ENCODE measurements at places on chromosomes 16 and 17. TPM values are rescaled to one million over a fixed set of nuclear protein-coding genes. Genes with fewer than 3 reads are reported as not detected.

The SLC9A5 gene
- 1.7 TPM for total RNA-seq

The FKBP10 gene
- total RNA-seq: 98.5 TPM

The KCNJ2 gene
- total RNA-seq: 0.08 TPM

The TMIGD1 gene
- not detected for total RNA-seq

The DNAH3 gene
- total RNA-seq: 0.14 TPM

The SNN gene
- 14.5 TPM for total RNA-seq

The C17orf113 gene
- total RNA-seq: 0.40 TPM

The HYDIN gene
- total RNA-seq: 0.27 TPM

The PLK1 gene
- total RNA-seq: 162 TPM

The SLC47A2 gene
- total RNA-seq: 0.14 TPM

The TP53TG3C gene
- not detected for total RNA-seq

The SEZ6 gene
- total RNA-seq: not detected

The NPIPB9 gene
- total RNA-seq: 1.6 TPM

The SLFN5 gene
- 2.3 TPM for total RNA-seq

The NEUROD2 gene
- 0.18 TPM for total RNA-seq

The GINS2 gene
- total RNA-seq: 30.1 TPM

The ACSM3 gene
- 4.2 TPM for total RNA-seq

The SLC43A2 gene
- total RNA-seq: 6.2 TPM

The MYBBP1A gene
- total RNA-seq: 106 TPM

The KCTD11 gene
- 10.1 TPM for total RNA-seq

The RANBP10 gene
- 9.7 TPM for total RNA-seq

The TOX3 gene
- total RNA-seq: 0.23 TPM

The RDM1 gene
- total RNA-seq: 3.7 TPM

The HOXB13 gene
- 2.3 TPM for total RNA-seq

The HP gene
- 0.51 TPM for total RNA-seq

The HBQ1 gene
- 4.3 TPM for total RNA-seq

The TEX14 gene
- total RNA-seq: 0.21 TPM
